IMR-90 (cell line): ENCODE measurements at places on chromosomes 12 and 14. TPM values are rescaled to one million over a fixed set of nuclear protein-coding genes. Genes with fewer than 3 reads are reported as not detected.

GPR65 gene
- total RNA-seq = 0.18 and 0.28 TPM in 2 replicates

DNA sequence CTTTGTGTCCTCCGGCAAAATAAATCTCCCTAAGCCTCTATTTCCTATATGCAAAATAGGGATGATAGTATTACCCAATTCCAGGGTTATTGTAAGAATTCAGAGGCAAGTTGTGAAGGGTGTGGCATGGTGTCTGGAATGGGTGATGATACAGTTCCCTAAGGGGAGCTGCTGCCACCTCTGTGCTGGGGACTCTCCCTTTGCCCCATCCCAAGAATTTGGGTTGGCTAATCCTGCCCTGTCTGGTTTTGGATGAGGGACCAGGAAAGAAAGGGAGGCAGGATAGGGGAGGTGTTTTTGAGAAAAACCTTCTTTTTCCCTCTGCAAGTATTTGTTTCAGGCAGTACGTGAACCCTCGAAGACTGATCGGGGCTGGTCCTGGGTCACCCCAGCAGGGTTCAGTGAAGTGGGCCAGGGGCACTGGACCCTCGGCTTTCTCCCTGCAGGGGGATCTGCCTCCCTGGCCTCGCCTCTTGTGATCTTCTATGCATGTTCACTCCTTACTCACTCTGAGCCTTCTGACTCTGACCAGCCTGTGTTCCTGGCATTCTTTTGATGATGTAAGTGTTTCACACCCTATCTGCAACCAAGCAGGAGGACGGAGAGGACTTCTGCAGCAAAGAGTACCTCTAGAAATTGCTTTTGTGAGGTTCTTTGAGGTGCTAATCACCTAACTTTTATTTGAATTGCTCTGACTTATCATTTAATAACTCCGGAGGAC, 60.8 kb downstream of the RASSF3 start:
- DNase-seq = peak; percentile 69

- DNase-seq = no peak
Measured at GRCh38 chr12:38465020-38465419, 148.4 kb downstream of the ALG10B start.

- peak; percentile 20 for DNase-seq
Measured at GRCh38 chr12:98939350-98939749, 294.3 kb downstream of the APAF1 start.

DNA sequence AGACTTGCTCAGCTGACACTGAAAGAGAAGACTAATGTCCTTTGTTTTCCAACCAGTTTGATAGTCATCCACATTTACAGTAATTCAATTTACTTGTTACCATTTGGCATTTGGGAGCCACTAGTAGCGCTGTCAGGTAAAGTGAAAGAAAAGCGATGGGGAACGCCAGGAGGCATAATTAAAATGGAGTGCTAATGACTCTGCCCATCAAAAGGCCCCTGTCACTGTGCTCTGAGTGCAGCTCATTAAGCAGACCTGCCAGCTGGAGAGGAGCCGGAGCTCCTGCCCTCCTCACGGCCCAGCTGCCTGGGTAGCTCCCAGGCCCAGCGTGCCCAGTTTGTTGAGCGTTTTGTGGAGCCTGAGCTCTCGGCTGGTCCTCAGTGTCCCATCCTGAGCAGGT, 463.6 kb upstream of the CCDC196 start:
- DNase-seq = no peak

DNA sequence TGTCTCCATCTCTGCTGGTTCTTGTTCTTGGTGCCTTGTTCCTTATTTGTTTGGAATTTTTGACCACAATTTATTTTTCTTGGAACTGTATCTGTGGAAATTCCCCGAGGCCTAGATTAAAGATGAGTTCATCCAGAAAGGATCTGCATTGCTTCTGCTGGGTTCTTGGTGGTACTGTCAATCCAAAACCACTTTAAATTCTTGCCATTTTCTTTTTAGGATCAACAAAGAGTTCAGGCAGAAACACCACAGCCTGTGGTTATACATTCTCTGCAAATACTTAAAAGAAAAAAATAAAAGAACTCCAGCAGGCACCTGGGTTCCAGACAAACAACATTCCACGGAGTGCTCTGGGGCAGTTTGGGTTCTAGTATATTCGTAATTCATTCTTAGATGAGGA, 6.0 kb upstream of the VAMP1 start:
- DNase-seq = peak; percentile 88

SENP1 gene
- total RNA-seq = 22.5 and 25.3 TPM in 2 replicates

DNA sequence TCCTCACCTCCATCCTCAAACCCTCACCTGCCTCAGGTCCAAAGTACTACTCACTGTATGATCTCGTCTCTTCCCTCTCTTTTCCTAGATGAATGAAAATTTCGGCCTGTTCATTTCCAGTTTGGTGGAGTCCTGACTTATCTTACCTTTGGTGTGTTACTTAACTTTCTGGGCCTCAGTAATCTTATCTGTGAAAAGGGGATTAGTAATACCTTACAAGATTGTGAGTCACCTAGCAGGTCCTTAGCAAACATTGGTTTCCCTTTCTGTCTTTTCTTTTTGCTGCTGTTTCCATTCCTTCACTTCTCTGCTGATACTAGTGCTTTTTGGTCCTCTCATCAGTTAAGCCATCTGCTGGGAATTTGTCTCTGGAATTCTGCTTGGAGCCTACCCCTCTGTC, 52.8 kb downstream of the AKAP6 start:
- DNase-seq = no peak

DNA sequence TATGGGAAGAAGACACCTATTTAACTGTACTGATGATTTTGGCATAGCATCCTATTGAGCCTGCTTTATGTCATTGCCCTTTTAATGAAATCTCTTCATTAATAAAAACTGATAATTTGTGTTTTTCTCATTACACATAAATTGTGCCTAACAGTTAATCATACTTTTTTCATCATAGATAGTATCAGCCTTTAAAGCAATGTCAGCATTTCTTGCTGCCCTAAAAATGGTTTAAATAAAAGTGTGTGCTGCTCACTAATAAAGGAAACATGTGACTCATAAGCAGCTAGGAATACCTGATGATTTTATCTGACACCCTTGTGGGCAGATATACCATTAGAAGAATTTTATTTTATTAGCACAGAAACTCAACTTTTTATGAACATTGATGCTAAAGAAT, 26.7 kb downstream of the TBK1 start:
- no peak for DNase-seq

FLRT2 gene
- total RNA-seq = 11.1 and 13.1 TPM in 2 replicates

- no peak for DNase-seq
Measured at GRCh38 chr14:102873546-102874061, 48.9 kb upstream of the AMN start.

DNA sequence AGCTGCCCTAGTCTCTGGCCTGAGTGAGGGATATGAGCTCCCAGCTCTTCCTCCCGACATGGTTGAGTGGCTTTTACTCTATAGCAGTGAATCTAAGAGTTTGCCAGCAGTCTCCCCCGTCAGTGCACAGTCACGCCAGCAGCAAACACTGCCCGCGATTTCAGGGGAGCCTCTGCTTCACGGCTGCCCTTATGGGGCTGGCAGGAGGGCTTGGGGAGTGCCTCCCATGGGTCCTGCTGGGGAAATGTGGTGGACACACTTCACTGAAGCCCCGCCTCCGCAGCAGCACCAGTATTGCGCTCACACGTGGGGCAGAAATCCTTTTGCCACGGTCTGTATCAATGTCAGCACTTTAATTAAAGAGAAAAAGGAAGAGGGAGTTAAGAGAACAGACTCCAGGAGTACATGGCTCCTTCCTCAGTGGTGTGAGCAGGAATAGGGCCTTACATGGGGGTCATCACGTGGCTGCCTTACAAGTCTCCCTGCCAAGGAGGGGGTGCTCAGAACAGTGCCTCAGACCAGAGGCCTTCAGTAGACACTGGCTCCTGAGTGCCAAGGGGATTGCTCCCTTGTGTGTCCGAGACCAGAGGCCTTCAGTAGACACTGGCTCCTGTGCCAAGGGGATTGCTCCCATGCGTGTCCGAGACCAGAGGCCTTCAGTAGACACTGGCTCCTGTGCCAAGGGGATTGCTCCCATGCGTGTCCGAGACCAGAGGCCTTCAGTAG, 55.7 kb downstream of the SFSWAP start:
- no peak for DNase-seq

- no peak for DNase-seq
Measured at GRCh38 chr12:96396914-96397313, 3.3 kb downstream of the CDK17 start.

- peak; percentile 73 for DNase-seq
Measured at GRCh38 chr12:132003846-132004245, 54.1 kb downstream of the EP400 start.

- no peak for DNase-seq
Measured at GRCh38 chr12:66898700-66899469, 220.0 kb upstream of the GRIP1 start.

- no peak for DNase-seq
Measured at GRCh38 chr12:124167141-124167540, 127.8 kb upstream of the RFLNA start.

DNA sequence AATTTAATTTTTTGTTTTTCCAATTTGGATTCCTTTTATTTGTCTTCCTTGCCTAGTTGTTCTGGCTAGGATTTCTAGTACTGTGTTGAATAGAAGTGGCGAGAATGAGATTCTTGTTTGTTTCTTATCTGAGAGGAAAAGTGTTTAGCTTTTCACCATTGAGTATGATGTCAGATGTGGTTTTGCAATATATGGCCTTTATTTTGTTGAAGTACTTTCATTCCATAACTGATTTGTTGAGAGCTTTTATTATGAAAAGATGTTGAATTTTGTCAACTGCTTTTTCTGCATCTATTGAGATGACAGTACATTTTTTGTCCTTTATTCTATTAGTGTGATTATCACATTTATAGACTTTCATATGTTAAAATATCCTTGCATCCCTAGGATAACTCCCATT, 462.0 kb downstream of the CCDC91 start:
- DNase-seq = peak; percentile 2

CFAP54 gene
- total RNA-seq = 0.18 and 0.28 TPM in 2 replicates

GRCh38 chr14:96811985-96812667, 14.9 kb downstream of the VRK1 start:
- no peak for DNase-seq

- DNase-seq = no peak
Measured at GRCh38 chr14:67267576-67268328, 26.5 kb downstream of the PALS1 start.

DNA sequence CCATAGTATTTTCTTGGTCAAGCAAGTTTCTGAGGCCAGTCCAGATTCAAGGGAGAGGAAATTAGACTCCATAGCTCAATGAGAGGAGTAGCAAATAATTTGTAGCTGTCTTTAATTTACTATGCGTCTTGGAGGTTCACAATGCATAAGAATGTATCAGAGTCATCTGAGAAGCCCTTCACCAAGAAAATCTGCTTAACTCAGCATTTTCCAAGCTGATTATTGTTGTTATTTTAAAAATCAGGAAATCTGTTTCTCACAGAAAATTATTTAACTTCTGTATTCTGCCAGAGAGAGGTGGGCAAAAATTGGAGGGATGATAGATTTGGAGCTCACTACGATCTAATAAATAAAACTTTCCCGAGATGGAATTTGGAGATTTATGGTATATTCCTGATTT, 72.0 kb downstream of the SMOC1 start:
- no peak for DNase-seq

TMEM52B gene
- total RNA-seq = 2.0 and 3.1 TPM in 2 replicates

GRCh38 chr14:69289811-69290520, 30.0 kb downstream of the GALNT16 start:
- no peak for DNase-seq

DNA sequence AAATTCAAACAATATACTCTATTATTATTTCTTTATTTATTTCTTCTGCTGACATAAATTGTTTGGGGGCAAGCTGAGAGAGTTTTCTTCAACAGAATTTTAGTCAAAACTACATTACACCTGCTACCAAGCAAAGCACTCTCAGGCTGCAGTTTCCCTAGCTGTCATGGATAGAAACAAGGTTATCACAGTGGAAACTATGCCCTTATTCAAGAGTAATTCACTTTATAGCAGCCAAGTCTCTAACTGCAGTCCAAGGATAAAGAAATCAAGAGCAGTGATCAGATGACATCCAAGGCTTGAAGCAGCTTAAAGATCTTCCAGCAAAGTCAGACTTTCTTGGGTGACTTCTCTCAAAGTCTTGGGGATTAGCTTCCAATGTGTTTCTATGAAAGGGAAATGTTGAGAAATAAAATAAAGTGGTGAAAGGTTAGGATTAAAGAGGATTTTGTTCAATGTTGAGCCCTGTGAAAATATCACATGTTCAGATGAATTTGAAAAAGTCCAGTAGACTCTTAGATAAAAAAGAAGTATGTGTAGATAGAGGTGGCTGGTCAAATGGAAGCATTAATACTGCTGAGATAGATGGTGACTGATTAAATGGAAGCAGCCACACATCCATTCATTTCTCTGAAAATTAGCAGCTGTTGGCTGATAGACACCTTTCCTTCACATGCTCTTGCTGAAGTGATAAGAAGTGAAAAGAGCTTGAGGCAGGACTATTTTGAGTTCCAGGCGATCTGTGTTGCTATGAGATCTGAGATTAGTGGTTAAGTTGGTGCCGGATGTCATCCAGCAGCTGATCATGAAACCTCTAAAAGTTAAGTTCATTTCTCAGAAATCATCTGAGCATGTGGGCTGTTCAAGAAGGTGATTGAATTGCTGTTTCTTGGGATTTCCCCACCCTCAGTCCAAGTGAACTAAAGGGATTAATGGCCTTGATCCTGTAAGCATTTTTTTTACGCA, 257.8 kb upstream of the BTG1 start:
- no peak for DNase-seq

DNA sequence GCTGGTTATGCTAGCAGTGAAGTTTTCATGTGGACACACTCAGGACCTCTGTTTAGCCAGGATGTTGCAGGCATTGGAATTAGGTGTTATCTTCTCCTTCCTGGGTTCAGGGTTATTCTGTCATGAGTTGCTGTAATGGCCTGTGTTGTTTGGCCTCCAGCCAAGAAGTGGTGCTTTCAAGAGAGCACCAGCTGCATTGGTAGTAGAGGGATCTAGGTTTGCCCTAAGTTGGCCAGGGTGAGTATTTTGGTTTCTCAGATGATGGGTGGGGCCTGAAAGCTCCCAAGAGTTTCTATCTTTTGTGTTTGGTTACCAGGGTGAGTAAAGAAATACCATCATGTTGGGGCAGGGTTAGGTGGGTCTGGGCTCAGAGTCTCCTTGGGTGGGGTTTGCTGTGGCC, 2.7 kb upstream of the GZMH start:
- DNase-seq = no peak

ZFC3H1 gene
- 16.8 and 28.6 TPM in 2 replicates for total RNA-seq

DNA sequence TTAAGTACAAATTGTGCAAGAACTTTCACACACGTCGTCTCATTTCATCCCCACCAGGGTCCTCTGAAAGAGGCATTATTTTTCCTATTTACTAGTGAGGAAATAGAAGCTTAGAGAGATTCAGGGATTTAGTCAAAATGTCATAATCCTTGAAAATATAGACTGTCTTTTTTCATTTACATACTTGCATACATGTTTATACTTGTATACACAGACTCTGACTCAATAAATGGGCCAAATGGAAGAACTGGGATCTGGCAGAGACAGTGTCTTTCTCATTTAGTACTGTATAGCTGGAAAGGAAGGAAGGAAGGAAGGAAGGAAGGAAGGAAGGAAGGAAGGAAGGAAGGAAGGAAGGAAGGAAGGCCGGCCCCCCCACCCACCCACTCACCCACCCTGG, 357.7 kb upstream of the SOX5 start:
- DNase-seq = no peak
